ENCODE measurements at places on chromosomes 6 and 20.
A peak's percentile ranks its signal among the peaks of the same experiment; 100 is the strongest.

- DNase-seq, result no peak
Observed at GRCh38 chr6:37407948-37408347, 25.1 kb upstream of the CMTR1 start.

GRCh38 chr6:31687321-31687720 lies 6.5 kb upstream of the LY6G5C start:
- no peak for DNase-seq

DNA sequence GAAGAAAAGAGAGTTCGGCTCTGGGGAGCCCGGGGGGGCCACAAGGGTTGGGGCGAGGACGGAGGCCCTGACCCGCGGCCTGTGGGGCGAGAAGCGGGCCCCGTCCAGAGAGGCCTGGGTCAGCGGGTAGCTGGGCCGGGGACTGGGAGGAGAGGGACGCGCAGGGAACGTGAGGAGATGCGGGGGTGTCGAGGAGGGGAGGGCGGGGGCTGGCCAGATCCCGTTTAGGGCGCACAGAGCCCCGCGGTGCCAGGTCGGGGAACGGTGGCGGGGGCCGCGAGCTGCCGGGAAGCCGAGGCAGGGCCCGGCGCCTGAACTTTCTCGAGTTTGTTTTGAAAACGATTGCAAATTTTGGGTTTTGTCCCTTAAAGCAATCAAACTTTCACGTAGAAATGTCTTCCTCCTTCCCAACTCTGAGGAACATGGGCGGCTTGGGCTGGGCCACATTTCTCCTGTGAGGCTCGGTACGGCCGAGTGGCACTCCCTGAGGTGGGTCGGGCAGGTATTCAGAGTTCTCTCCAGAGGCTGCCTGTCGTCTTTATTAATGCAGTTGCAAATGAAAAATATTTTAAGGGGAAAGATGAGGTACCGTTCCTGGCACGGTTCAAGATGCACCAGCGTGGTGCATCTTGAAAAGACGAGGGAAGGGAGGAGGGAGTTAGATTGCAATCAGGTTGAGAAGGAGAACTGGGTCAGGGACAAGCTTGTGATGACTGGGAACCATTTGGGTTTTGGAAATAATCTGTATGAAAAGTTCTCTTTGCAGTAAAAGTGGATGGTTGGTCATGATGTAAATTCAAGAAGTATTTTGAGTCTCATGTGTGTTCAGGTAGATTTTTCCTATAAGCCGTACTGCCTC lies 972 bp downstream of the RNF8 start:
- DNase-seq, result peak; percentile 12

- no peak for DNase-seq
Observed at GRCh38 chr6:153150371-153150751, 19.3 kb upstream of the RGS17 start.

- no peak for DNase-seq
Observed at GRCh38 chr6:75488033-75488432, 5.6 kb downstream of the FILIP1 start.
